Caki2 (cell line): ENCODE measurements at places on chromosomes 6 and 20.

DNA sequence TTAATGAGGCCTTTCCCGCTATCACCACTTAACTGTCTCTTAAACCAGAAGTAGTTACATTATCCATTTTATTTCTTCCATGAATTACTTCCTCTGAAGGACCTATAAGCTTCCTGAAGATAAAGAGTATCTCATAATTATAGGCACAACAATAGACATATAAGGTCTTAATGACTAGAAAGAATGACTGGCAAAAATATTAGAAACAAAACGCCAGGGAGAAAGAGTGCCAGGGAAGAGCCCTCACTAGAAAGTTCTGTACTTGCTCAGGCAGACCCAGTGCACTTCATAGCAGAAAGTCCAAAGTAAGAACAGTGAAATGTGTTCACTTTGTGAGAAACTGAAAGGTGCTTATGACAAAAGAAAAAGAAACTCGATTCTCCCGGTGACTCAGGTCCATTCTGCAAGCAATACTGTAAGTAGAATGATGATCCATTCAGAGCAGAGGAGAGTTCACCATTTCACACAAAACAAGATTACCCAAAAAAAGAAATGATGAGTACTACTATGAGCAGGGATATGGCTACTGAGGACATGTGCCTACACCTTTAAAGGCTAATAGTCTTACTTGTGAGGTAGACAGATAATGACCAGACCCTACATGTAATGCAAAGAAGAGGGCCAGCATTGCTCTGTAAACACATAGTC is 5.5 kb downstream of the ZNF334 start:
- no peak for DNase-seq

DNA sequence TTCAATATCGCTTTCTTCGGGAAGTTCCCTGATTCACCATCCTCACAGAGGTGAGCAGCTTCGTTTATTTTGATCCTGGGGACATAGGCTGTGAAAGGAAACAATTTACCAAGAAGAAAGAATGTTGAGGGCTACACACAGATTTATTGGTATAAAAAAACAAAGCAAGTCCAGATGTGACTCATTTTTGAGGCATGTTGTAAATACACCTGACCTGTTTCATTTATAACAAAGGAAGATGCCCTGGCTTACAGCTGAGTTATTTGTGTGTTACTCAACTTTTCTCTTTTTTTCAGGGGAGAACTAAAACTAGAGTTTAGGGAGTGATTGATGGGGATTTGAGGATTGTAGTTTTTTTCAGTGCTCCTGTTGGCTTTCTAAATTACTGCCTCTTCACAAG is 489.5 kb downstream of the CBLN4 start:
- DNase-seq: peak; percentile 39

DNA sequence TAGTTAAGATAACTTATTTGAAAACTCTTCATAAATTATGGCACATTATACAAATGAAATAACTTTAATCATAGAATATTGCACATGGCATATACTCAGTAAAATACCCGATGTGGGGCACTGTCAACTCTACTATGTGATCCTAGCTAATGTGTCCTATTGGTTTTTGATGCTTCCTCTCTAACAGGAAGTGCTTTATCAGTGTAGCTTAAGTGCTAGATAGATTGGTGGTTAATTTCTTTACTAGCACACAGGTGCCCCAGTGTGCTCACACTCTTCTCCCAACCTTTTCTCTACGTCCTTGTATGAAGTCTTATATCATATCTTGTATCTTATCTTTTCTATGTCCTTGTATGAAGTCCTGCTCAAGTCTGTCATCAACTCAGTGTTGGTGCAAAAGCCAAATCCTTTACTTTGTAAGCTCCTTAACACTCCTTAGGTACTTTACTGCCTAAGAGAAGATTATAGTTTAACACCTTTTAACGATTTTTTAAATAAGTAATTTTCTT is 358.9 kb downstream of the CENPW start:
- no peak for DNase-seq

GRCh38 chr6:15395087-15395486 is 149.2 kb downstream of the JARID2 start:
- no peak for DNase-seq

- peak; percentile 69 for DNase-seq
Measured at GRCh38 chr6:89928604-89929003, 34.3 kb downstream of the GJA10 start.
